ENCODE measurements at places on chromosomes 6 and 20.

DNA sequence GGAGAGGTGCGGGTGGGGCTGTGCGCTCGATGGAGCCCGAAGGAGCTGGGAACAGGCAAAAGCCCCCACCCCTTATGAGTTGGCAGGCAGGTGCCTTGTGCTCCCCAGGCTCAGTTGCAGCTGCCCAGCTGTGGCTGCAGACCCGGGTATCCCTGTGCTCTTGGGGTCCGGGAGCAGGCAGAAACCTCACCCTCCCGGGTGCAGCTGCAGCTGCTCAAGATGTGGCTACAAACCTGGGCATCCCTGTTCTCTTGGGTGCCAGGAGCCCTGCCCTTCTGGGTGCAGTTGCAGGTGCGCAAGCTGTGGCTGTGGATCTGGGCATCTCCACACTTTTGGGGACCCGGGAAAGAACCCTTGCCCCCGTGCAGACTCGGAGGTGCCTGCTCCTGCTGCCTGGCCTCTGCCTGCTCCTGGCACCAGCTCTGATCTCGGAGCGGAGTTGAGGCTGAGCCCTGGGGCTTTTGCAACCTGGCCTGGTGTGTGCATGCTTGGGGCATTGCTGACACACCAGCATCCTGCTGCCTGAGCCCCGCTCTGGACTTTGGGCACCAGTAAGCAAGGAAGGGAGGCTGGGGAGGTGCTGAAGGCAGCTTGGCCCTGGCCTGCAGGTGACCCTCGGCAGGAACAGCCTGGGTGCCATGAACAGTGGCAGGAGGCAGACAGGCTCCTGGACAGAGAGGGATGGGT lies 21.6 kb downstream of the OR2J3 start:
- no peak for DNase-seq

GRCh38 chr20:38001173-38001875 lies 31.9 kb downstream of the TTI1 start:
- no peak for DNase-seq

DNA sequence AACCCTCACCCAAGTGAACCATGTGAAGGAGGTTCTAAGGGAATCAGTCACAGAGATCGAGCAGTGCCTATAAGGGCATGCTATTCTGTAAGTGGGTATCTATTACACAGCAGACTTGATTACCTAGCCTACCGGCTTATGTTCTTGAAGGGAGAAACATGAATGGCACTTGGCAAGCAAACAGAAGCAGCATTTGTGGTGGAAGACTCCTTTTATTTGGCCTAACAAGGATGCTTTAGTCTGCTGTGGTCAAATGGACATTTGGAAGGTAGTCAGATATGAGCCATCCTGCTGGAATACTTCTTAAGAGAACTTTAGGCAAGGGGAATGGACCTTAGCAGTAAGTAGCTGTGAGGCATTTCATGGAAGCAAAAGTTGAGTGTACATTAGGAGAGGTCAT lies 126.3 kb downstream of the COL12A1 start:
- no peak for DNase-seq

DNA sequence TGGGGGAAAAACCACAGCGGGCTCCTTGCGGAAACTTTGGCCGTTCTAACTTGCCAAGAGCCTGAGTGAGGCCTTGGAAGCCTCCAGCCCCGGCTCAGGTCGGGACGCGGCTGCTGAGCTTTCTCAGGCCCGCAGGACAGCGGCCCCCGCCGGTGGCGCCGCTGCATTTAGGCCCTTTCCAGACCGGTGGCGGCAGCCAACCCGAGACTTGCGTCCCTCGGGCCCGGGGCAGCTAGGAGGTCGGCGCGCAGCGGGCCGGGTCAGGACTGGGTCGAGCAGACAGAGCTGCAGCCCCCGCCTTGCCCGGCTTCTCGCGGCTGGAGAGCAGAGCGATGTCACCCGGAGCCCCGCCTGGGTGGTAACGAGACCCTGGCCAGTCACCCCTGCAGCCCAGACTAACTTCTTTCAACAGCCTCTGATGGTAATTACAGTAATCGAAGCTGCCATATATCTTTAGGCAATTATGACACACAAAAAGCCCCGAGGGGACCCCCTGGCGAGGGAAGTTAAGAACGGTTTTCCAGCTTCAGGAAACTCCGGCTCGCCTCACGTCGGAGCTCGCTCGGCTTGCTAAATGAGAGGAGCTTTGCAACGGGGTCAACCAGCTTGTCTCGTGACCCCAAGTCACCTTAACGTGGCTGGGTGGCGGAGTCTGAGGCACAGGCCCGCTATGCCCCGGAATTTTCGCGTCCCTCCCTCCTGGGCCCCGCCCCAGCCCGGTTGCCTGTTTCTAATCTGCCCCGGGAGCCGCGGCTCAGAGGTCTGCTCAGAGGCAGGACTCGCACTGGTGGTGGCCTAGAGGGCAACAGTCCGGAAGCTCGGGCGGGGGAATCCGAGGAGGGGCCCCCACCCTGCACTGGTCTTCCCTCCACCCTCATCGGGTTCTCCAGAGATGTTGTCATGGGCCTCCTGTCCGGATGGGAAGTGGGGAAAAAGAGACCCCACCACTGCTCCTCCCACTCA lies 3.0 kb downstream of the NR2E1 start:
- no peak for DNase-seq

GRCh38 chr20:56403465-56403864 lies 8.6 kb upstream of the CASS4 start:
- DNase-seq = no peak
